ENCODE measurements at places on chromosomes 4 and X. TPM values are rescaled to one million over a fixed set of nuclear protein-coding genes. Genes with fewer than 3 reads are reported as not detected.

DNA sequence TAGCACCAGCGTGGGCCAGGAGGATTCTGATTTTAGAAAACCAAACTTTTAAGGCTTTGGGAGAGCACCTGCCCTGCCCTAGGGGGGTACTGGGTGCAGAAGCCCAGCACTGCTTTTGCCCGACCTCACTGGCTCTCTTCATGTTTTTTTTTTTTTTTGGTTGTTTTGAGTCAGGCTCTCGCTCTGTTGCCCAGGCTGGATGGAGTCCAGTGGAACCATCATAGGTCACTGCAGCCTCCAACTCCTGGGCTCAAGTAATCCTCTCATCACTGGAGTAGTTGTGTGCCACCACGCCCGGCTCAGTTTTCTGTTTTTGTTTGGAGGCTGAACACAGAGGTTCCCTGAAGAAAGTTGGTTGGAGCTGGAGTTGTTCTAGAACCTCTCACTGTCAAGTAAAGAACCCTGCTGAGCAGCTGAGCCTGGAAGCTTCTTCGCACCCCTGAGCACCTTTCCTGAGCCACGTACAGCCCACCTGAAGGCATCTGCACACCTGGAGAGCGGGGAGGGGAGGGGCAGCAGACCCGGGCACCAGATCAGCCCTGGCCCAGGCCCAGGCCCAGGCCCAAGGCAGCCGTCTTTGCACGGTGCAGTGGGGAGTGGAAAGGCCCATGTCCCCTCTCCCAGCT is 49.5 kb downstream of the SHROOM2 start:
- no peaks in the 10 kb centered on the region for H3K4me1 ChIP-seq
- H3K27ac ChIP-seq = no peak overlapping the region
- H3K4me3 ChIP-seq = no peak overlapping the region
- no peak for DNase-seq
- no peaks in the 10 kb centered on the region for H3K36me3 ChIP-seq
- peaks cover 11% of the 10 kb centered on the region for H3K27me3 ChIP-seq

HELT gene
- total RNA-seq = not detected

TCEAL6 gene
- total RNA-seq = not detected

DNA sequence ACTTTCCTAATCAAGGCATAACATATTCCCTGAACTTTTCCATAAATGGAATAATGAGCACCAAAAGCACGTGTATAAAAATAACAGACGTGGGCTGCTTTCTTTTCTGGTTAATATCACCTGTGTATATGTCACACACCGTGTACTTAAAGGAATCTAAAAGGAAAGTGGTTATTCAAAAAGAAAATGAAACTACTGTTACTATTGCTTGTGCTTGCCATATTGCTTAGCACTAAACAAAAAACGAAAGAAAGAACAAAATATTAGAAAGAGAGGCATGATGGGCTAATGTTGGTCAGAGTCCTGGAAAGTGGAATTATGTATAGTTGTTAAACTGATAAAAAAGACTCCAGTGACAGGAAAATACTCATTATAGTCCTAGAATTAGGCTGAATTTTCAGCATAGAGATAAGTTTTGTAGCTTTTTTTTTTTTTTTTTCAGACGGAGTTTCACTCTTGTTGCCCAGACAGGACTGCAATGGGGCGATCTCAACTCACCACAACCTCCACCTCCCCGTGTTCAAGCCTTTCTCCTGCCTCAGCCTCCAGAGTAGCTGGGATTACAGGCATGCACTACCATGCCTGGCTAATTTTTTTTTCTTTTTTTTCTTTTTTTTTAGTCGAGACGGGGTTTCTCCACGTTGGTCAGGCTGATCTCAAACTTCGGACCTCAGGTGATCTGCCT is 123.2 kb downstream of the PABPC4L start:
- H3K4me1 ChIP-seq = no peaks in the 10 kb centered on the region
- DNase-seq = no peak
- H3K27ac ChIP-seq = no peak overlapping the region
- no peak overlapping the region for H3K4me3 ChIP-seq
- H3K36me3 ChIP-seq = no peaks in the 10 kb centered on the region

TMEM47 gene
- not detected for total RNA-seq

DNA sequence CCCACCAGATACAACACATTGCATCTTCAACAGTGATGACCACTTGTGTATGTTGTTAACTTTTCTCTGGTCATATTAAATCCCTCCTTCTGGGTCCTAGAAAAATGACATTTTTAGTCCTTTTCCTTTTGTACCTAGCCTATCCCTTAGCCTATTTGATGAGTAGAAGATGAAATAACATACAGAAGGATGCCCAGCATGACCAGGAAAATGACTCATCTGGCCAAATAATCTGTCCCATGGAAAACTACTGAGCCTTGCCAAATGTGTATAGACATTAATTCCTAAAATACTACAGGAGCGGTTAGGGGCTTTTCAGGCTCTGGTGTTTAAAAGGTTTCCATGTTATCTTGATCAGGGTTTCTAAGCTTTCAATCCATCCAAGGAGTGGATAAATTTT is 129.0 kb upstream of the KCNIP4 start:
- H3K27ac ChIP-seq = no peak overlapping the region
- DNase-seq = no peak
- H3K27me3 ChIP-seq = no peaks in the 10 kb centered on the region
- H3K4me3 ChIP-seq = no peak overlapping the region

DNA sequence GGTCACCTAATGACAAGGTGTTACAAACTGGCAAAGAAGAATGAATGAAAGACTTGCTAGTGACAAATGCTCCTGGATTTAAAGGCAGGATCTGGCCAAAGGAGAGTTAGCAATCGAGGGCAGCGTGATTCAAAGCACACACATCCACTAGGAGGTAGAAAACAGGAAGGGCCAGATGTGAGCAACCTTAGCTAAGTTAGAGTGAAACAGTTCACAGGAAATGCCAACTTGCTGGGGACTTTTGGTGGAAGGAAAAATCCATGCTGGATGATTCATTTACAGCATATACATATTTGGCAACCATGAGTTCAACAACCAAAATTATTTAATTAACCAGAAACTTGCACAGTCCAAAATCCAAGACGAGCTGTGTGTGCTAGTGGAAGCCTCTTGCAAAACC is 276.9 kb downstream of the PTTG2 start:
- no peaks in the 10 kb centered on the region for H3K4me1 ChIP-seq
- no peak overlapping the region for H3K4me3 ChIP-seq
- H3K27me3 ChIP-seq = no peaks in the 10 kb centered on the region
- no peak for DNase-seq
- no peak overlapping the region for H3K27ac ChIP-seq

- no peaks in the 10 kb centered on the region for H3K36me3 ChIP-seq
- H3K27me3 ChIP-seq = no peaks in the 10 kb centered on the region
- H3K4me1 ChIP-seq = no peaks in the 10 kb centered on the region
These were observed 516.6 kb downstream of the PPARGC1A start for GRCh38 chr4:23373261-23373660.

DNA sequence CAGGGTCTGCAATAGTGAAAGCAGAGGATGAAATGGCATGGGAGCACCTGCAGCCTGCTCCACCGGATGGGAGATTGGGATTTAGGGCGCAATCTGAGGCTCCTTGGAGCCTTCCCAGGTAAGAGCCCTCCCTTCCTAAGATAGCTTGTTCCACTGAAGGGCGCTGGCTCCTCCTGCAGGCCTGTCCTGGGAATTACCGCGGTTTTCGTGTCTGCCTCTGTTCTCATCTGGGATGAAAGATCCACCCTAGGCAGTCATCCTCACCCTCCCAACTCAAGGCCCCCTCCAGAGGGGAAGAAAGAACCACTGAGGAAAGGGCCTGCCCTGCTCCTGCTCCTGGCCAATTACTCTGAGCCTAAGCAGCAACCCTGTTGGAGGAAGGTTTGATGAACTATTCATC is 547.5 kb downstream of the SMARCA1 start:
- no peak overlapping the region for H3K27ac ChIP-seq
- no peak for DNase-seq
- H3K27me3 ChIP-seq = no peaks in the 10 kb centered on the region

ZXDB gene
- 16.9 TPM for total RNA-seq
